Stimulated activated CD4-positive, alpha-beta T cell treated with anti-CD3 and anti-CD28 coated beads, TNF-alpha, amount 100 ng/mL, for 1 hour (primary cell): ENCODE measurements at places on chromosomes 1 and 21.

- no peak for DNase-seq
These were observed 48.2 kb upstream of the DNASE2B start for GRCh38 chr1:84350104-84350503.

GRCh38 chr1:20174937-20175666 lies 10.8 kb upstream of the UBXN10 start:
- DNase-seq = no peak

- no peak for DNase-seq
These were observed 4.1 kb upstream of the PTPN7 start for GRCh38 chr1:202164271-202165037.

DNA sequence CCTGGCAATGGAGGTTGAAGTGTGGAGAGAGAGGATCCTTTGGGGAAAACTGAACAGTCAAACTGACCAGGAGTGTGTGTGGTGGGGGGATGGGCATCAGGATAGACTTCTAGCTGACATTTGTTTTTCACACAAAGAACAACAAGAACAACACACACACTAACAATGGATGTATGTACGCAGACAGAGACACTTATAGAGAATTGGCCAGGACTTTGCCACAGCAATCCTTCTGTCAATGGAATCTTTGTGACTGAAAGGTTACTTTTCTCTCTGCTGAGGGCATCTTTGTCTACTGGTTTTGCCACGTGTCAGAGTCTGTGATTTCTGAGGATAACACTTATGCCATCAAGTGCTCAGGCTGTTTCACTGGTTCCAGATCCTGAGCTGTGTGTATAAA lies 12.4 kb upstream of the FCGR2A start:
- DNase-seq = no peak

GRCh38 chr1:46585312-46585938 lies 18.6 kb downstream of the MKNK1 start:
- DNase-seq = no peak

- no peak for DNase-seq
These were observed 6.4 kb upstream of the KANK4 start for GRCh38 chr1:62325681-62326080.

- DNase-seq = no peak
These were observed 6.9 kb upstream of the ZBTB21 start for GRCh38 chr21:42017022-42017421.

- DNase-seq = no peak
These were observed 20.7 kb upstream of the LGALS8 start for GRCh38 chr1:236502972-236503639.

- no peak for DNase-seq
These were observed 469.0 kb upstream of the VAMP3 start for GRCh38 chr1:7302126-7302525.

DNA sequence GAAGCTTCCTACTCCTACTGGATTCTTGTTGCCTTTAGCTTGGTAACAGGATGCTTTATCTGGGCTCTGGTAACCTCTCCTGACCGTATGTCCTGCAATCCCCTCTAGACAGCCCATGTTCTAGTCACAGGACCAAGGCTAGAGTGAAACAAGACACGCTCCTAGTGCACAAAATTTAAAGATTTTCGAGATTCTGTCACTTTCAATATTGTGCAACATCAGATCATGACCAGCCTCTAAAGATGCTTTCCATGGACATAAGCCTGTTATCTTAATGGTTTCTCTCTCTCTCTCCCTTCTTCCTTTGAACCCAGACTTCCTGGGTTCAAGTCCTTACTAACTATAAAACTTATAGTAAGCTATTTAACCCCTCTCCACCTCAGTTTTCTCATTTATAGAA lies 1.6 kb upstream of the LY9 start:
- DNase-seq = no peak

DNA sequence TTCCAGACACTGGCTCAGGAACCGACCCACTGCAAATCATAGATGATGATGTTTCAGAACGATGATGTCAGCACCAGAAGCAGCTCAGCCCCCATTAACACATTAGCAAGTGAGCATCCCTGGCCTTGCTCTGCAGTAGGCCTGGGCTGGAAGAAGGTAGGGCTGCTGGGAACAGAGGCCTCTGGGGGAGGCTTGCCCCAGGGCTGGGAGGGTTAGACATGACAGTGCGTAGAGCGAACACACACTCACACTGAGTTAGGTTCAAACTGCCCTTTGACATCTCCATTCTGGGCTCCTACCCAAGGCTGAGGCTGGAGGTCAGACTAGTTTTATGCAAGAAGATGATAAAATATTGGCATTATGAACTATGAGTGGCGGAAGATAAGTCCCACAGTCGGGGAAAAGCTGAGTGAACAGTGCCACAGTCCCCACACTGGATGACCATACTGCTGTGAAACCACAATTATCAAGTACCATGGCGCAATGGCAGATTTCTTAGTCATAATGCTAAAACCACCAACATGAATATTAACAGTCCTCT lies 91.1 kb downstream of the DMRTB1 start:
- no peak for DNase-seq

- DNase-seq = no peak
These were observed 34.0 kb downstream of the ADAM30 start for GRCh38 chr1:119862276-119862675.

DNA sequence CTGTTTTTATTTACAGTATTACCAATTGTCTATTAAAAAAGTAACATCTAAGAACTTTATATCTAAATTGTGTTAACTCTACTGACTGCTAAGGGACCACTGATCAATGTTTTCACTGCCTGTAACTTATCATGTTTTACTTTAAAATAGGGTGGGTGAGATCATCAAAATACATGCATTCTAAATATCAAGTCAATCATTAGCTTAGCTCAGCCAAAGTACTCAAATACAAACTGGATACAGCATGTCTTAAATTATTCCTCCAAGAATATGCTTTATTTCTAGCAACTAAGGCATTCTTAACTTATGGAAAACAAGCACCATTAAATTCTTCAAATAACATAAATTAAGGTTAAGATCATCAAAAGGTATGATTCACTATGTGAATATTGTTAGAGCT lies 638.7 kb upstream of the RGS18 start:
- no peak for DNase-seq

- no peak for DNase-seq
These were observed 14.2 kb upstream of the VN1R5 start for GRCh38 chr1:247241691-247242090.

DNA sequence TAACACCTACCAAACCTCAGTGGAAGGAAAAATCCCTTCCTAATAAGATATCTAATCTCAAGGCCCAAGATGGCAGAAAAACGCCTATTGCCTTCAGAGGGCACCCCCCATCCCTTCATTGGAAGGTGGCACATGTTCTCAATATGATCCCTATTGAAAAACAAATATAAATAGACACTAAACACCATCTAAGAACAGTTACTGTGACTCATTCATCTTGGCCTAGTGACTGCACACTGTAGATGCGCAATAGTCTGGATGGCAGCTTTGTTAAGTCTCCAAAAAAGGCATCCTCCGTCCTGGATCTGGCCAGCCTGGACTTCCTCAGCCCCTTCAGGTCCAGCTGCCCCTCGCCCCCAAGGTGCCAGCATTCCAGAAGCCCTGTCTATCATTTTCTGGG lies 121.9 kb downstream of the CAPN8 start:
- DNase-seq = no peak

- no peak for DNase-seq
These were observed 392.4 kb downstream of the KCNH1 start for GRCh38 chr1:210741564-210741963.

GRCh38 chr21:45516071-45516670 lies 26.1 kb downstream of the SLC19A1 start:
- no peak for DNase-seq

DNA sequence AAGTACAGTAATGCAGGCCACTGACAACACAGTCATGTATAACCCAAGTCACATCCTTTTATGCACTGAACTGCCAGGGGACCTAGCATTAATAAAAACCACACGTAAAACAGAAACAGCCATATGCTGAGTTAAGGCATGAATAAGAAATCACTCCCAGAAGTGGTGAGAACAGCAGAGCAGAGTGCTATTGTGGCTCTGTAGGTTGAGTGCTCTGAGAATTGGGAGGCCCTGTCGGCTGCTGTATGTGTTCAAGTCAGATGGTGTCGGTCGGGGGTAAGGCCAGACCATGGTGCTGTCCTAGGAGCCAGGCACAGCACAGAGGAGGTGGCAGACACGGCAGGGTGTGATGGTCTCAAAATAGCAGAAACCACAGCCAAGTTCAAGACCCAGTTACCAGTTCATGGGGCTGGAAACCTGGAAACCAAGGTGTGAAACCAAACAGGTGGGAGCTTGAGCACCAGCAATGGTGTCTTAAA lies 126.6 kb upstream of the COA6 start:
- DNase-seq = no peak

- DNase-seq = no peak
These were observed 36.0 kb downstream of the ZNF281 start for GRCh38 chr1:200373811-200374231.

- DNase-seq = no peak
These were observed 38.3 kb downstream of the ODF2L start for GRCh38 chr1:86357796-86358195.

- no peak for DNase-seq
These were observed 30.4 kb downstream of the RIPK4 start for GRCh38 chr21:41736423-41736822.

- DNase-seq = no peak
These were observed 33.6 kb downstream of the LRRN2 start for GRCh38 chr1:204651843-204652421.

DNA sequence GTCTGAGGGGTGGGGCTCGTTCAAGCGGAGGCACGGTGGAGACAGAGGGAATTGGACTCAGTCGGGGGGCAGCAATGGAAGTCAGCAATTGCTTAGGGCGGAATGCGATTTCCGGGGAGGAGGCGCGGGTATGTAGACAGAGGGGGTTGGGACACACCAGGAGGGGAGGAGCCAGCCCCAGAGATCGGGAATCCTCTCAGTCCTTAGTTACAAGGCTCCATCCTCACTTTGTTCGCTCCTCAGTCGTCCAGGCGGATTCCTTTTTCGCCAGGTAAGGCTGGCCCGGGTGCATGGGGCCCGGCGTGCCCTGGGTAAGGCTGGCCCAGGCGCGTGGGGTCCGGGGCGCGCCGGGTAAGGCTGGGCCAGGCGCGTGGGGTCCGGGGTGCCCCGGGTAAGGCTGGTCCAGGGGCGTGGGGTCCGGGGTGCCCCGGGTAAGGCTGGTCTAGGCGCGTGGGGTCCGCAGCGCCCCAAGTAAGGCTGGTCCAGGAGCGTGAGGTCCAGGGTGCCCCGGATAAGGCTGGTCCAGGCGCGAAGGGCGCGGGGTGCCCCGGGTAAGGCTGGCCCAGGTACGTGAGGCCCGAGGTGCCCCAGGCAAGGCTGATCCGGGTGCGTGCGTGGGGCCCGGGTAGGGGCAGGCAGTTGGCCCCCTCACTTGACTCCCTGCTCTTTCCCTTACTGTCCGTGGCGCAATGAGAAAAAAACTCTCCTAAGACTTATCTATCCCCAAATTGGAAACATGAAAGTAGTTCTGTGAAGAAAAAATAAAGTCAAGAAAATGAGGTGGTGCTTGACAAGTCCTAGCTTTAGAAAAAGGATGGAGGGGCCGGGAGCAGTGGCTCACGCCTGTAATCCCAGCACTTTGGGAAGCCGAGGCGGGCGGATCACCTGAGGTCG lies at the start of gene L1TD1:
Gene L1TD1 (plus strand): TSS at position 199 of the 894 bp plus-strand sequence. CDS start 11,780 bp downstream, outside the sequence.
- no peak for DNase-seq
